DMS79 treated with DMSO at 0.1 percent for 48 hours (cell line): ENCODE measurements at places on chromosomes 3 and 15.

DNA sequence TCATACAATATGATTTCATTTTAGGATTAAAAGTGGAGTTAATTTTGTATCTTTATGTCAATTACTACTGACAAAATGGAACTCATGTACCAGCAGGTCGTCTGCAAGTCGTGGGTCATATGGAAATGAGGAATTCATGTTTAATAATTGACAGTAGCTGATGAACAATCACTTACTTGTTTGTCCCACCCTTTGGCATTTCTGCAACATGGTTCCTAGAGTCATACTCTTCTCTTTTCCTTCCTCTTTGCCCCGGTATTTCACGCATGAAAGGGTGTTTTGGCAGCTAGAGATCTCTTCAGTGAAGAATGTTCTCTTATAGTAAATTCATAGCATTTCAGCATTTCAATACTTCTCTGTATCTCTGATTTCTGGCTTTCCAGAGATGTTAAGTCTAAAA is 133.3 kb upstream of the SLC24A5 start:
- no peak for DNase-seq

DNA sequence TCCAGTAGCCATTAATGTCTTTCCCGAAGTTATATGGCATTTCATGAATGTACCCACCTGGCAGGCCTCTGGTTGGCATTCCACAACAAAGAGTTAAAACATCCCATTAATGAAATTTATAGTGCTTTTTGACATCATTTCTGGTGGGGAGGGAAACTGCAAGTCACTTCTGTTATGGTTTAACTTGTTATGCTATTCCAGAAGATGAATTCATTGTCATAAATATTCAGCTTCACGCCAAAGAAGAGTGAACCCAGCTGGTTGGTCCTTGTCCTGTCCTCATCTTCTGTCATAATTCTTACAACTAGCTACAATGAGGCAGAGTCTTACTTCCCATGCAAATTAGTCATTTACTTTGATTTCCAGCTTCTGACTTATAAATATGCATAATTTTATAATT is 471.5 kb downstream of the FGF12 start:
- DNase-seq = no peak

DNA sequence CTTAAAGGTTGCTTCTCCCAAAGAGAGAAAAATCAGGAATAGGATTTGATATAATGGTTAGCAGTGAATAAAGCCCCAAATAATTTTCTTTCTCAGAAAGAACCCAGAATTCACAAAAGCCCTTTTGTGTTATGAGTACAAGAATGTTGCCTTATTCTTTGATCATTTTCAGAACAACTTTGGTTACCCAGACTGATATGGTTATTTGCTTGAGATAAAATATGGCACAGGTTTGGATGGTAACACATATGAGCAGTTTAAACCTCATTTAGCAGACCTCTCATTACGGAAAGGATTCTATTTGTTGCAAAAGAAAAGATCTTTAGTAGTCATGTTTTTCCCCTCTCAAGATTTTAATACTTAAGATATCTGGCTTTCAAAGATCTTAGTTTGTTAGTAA is 104.8 kb upstream of the MEX3B start:
- no peak for DNase-seq

- DNase-seq = no peak
These were observed 38.8 kb downstream of the EDC3 start for GRCh38 chr15:74656935-74657535.

GRCh38 chr15:100430411-100430810 is 88.6 kb upstream of the ADAMTS17 start:
- DNase-seq = no peak

- no peak for DNase-seq
These were observed 64.8 kb upstream of the THSD4 start for GRCh38 chr15:71050461-71050860.

- no peak for DNase-seq
These were observed 2.9 kb downstream of the SMARCC1 start for GRCh38 chr3:47778746-47779145.

DNA sequence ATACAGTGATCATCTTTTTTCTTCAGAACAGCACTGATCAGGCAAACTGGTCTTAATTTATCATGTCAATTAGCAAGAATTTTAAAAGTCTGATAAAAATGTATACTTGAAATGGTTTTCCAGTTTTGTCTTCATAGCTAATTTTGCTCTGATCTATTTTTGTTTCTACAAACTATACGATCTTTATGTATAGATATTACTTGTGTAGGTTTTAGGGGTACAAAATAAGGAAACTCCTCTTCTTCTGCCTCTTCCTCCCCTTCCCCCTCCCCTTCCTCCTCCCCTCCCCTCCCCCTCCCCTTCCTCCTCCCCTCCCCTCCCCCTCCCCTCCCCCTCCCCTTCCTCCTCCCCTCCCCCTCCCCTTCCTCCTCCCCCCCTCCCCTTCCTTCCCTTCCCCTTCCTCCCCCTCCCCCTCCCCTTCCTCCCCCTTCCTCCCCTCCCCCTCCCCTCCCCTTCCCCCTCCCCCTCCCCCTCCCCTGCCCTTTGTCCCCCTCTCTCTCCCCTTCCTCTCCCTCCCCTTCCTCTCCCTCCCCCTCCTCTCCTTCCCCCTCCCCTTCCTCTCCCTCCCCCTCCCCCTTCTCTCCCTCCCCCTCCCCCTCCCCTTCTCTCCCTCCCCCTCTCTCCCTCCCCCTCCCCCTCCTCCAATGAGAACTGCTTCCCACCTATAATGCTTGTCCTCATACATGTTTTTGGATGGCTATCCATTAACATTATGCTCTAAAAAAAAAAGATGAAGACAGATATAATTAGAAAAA is 110.0 kb downstream of the PIK3R4 start:
- DNase-seq = no peak

DNA sequence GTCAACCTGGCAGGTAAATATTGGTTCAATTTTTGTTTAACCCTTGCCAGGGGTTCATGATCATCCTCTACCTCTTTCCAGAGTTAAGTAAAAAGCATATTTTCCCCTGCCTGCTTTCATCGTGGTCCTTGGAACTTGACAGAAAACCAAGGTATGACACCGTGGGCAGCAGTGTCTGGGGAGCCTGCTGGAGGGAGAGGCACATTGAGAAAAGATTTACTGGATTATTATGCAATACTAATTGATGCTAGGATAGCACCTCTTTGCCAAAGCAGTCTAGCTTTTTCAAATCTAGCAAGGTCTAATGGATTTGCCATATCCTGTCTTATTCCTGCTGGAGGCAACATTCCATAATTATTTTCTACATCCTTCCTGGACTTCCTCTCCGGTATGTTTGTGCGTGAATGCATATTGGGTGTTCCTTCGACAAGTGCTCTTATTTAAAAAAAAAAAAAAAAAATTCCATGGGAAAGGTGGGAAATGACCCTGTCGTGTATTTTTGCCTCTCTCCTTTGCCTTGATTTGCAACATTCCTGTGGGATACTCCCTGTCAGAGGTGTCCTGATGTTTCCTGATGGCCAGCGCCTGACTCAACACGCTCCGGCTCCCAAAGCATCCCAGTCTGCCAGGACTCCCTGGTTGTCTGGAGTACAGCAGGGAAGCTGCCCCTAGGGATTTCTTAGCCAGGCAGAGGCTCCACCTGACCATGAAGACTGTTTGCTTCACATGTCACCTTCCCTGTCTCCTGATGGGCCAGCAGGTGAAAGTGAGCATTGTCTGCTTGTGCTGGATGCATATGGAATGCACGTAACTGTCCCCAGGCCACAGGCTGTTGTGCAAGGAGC is 6.3 kb downstream of the BHLHE40 start:
- DNase-seq = no peak
